BE2C (cell line): ENCODE measurements at places on chromosomes 2 and 18.

DNA sequence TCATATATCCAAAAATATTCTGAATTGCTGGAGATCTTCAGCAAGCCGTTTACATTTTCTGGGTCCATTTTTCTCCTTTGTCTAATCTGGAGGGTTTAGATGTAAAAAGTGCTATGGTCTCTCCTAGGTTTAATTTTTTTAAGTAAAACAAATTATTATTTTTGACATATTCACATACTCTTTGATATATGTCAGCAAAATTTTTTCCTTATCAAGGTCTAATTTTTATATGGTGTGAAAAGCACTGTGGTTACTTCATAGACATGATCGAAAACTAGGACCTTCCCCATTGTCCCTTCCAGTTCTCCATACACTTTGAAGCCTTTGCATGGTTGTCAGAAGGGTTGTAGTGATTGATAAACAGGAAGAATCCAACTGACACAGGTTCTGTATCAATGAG lies 168.2 kb downstream of the PLCL1 start:
- no peak for DNase-seq

DNA sequence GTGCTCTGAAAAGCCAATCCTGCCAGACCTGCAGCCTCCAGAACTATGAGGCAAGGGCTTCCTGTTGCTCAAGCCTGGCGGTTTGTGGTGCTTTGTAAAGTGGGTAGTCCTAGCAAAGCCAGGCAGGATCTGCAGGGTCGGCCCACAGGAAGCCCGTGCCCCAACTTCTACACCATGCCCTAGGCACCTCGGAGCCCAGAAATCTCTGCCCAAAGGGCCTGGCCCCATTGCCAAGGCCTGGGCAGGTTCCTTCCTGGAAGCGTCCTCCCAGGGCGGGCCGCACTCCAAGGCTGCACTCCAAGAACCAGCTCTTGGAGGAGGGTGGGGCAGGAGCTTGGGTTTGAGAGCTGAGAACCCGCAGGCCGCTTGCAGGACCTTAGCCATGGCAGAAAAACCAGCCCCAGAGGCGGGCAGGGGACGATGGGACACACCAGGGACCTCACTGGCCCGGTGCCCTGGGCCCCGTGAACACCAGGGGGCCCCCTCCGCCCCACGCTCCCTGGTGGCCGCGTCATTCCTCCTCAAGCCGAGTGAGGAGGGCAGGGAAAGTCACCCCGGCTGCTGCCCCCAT lies 37.2 kb upstream of the ID2 start:
- DNase-seq: no peak

DNA sequence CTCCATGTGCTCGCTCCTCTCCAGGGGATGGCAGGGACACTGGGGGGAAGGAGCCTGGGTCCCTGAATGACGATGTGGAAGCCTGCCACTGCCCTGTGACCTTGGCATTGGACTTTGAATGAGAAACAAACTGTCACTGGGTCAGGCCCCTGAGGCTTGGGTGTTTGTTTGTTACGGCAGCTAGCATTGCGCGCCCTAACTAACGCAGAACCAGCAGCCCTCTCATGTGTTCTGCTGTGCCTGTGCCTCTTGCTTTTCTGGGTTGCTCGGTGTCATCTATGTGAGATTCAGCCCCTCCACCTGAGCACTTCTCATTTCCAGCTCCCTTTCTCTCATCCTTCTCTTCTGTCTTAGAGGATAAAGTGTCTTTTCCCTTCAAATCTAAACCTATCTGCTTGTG lies 23.6 kb upstream of the INHBB start:
- no peak for DNase-seq

DNA sequence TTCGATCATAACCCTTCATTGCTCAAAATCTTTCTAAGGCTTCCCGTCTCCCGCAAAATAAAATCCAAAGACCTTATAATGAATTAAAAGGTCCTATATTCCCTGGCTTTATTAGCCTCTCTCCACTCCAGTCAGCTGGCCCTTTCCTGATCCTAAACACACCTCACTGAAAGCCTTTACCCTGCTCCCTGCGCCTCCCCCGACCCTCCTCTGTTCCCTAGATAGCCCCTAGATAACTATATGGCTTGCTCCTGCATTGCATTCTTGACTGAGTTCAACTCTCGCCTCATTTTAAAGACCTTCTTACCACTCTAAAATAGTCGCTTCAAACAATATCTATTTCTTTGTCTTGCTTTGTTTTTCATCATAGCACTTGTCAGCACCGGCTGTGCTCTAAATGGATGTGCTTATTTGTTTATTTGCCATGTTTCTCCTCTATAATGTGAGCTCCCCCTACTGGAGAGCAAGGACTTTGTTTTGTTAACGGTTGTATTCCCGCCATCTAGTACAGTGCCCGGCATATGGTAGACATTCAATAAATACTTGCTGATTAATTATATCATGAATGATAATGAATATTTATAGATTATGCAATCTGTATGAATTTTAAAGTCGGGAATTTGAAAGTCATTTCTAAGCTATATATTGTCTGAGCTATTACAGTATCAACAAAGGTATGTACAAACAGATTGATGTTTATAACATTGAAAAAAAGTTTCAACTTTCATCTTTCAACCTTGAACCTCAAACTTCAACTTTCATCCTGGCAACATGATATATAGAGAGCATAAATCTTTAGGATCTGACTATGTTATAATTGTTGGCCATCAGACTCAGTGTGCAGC lies 32.4 kb upstream of the VIT start:
- peak; percentile 25 for DNase-seq

DNA sequence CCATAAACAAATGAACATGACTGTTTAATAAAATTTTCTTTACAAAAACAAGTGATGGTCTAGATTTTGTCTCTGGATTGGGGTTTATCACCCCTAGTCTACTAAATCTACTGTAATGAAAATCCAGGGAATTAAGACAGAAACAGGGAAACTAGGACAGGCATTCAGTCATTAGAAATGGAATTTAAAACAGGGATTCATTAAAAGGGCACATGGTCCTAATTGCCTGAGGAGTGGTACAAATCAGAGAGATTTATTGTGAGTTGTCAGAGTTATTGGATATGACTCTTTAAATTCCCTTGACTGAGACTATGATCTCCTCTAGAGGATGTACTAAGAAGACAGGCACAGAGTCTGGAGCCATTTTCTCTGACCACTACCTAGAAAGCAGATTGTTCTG lies 670.9 kb upstream of the GCFC2 start:
- no peak for DNase-seq

- DNase-seq: no peak
These were observed 253.9 kb downstream of the AGAP1 start for GRCh38 chr2:235747786-235748091.

DNA sequence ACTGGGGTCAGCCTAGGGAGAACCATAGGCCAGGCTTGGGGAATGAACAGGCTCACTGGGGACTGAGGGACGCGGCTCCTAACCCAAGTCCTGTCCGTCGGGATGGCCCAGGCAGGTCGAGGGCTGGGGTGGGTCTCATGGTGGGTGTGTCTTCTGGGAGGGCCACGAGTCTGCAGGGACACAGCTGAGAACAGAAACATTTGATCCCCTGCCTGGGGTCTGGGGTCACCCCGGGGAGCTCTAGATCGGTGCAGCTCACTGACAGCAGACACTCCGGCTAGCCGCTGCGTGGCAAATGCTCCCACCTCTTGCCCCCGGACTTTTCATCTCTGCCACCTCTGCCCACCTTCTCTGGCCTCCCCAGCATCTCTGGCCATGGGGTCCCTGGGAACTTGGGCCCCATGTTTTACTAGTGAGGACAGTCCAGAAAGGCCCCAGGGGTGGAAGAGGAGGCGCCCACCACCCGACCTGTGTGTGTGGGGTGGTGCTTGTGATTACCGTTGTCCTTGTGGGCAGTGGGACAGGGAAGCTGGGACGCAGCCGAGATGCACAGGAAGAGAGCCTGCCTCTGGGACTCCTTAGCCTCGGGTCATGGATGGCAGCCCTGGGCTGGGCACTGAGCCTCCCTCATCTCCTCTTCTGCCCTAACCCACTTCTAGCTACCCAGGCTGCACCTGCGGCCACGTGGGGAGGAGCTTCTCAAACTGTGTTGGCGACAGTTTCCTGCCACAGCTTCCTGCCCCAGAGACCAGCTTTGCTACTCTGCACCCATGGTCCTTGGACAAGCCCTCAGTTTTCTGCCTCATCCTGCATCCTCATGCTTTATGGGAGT lies 4.9 kb downstream of the ZAP70 start:
- no peak for DNase-seq

DNA sequence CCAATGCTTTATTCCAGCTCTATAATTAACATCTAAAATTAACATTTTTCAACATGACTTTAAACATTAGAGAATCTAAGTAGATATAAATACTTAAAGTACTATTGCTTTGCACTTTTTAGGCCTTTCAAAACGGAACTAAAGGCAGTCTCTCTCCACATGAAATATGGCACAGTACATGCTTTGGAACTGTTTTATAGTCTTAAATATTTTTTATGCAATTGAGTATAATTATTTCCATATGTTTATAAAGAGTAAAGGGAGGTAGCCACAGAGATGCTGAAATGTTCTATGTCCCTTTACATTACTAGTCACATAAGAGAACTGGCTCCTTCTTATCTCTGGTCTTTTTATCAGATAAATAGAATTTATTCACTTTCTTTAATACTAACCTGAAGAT lies 674.0 kb downstream of the PLCL1 start:
- no peak for DNase-seq

GRCh38 chr18:44954257-44954656 lies 273.6 kb downstream of the SETBP1 start:
- DNase-seq: no peak

GRCh38 chr18:46155641-46156051 lies 51.5 kb downstream of the HAUS1 start:
- DNase-seq: no peak

DNA sequence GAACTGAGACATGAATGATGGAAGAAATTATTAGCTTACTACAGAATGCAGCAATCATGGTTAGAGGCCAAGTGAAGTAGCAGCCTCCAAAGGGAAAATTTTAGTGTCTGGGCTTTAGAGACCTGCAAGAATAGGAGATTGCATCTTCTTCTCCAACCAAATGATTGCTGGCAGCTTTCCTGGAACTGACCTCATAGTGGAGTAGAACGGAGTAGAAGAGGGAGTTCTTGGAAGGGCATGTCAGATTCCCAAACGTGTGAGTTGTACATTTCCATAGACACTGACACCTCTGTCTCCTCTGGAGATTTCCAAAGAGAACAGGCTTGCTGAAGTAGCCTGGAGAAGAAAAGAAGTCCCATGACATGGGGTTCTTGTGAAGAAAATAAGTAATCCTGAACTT lies 169.8 kb upstream of the ERBB4 start:
- no peak for DNase-seq

DNA sequence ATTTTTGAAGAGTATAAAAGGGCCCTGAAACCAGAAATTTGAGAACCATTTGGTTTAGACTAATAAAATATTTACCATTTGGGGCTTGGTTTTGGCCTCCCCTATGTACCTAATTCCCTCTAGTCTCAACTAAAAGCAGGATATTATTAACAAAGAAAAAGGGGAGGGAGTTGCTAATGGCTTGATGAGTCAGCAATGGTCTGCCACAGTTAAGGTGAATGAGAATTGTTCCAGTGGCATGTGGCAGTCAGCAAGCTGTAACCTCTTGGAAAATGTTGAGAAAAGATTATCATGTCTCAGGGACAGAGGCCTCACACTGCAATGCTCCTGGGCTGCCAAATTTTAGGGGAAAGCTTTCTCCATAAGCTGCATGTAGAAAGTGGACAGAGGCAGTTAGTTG lies 20.1 kb upstream of the SLC39A10 start:
- no peak for DNase-seq

GRCh38 chr18:12005538-12006487 lies 24.5 kb downstream of the IMPA2 start:
- DNase-seq: no peak

DNA sequence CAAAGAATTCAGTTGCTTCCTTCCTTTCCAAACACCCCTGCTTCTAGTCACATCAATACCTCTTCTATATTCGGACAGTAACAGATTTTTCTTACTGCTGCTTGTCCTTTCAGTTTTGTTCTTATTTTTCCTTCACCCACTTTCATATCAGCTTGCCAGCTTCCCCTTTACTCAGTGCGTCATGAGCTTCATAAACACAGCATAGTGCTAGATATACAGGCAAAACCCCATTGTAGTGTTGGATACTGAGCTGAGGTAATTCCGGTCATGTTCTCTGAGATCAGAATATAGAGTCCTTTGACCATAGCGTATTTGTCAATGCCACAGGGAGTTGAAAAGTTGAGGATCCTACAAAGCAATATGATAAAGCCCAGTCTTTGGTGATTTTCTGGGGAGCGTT lies 2.4 kb downstream of the FARP2 start:
- DNase-seq: no peak

GRCh38 chr2:235960716-235961640 lies 207.2 kb downstream of the GBX2 start:
- DNase-seq: no peak

DNA sequence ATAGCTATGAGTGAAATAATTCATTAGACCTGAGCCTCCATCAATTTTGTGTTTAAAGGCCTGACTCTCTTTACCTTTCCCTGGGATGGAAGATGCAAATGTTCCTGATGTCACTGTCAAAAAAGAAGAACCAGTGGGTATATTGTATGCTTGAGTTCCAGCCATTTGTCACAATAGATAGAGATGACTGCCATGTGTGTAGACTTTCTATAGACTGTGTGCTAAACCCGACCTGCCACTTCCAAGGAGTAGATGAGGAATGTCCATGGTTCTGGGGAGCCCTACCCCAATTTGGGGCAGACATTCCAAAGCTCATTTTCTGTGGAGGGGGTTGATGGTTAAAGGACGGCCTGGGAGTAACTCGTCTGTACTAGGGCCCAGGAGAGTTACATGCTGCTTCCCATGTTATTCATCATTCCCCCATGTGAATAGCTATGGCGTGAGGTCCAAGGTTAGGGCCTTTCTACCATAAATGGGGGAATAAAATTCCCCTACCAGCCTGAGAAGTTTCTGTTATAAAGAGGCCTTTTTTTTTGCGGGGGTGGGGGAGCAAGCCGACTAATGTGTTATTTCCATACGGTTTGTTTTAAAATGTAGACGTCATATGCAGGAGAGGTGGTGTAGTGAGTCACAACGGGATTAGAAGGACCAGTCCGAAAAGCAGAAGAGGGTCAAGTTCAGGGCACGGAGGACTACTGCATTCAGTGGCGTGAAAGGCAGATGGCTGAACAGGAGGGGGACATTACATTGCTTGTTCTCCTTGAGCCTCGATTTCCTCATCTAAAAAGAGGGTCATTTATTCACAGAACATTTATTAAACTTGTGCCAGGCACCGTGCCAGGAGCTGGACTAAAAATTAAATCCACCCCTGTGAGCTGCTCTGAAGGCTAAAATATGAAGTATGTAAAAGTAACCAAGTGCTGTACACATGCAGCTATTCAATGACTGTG lies 24.0 kb downstream of the IL1B start:
- DNase-seq: no peak

GRCh38 chr2:241984271-241984655 lies 114.7 kb downstream of the RTP5 start:
- no peak for DNase-seq

DNA sequence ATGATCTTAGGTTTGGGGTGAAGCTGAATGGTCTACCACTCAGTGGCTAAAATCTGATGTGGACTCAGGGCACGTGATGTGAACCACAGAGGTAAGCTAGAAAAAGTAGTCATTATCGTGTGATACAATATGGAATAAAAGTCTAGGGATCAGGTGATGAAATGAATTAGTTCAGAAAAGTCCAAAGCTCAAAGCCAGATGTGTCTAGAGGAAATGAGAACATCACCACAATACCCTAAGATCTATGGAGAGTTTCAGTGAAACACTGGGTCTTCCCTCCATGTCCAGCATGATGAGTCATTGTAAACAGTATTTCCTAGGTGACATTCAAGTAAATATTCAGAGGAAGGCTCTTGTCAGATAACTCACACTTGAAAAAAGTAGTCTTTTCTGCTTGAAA lies 1257.4 kb upstream of the ZEB2 start:
- DNase-seq: no peak
